NCI-H2081 treated with DMSO at 0.1 percent for 48 hours (cell line): ENCODE measurements at places on chromosomes 5 and 9.

DNA sequence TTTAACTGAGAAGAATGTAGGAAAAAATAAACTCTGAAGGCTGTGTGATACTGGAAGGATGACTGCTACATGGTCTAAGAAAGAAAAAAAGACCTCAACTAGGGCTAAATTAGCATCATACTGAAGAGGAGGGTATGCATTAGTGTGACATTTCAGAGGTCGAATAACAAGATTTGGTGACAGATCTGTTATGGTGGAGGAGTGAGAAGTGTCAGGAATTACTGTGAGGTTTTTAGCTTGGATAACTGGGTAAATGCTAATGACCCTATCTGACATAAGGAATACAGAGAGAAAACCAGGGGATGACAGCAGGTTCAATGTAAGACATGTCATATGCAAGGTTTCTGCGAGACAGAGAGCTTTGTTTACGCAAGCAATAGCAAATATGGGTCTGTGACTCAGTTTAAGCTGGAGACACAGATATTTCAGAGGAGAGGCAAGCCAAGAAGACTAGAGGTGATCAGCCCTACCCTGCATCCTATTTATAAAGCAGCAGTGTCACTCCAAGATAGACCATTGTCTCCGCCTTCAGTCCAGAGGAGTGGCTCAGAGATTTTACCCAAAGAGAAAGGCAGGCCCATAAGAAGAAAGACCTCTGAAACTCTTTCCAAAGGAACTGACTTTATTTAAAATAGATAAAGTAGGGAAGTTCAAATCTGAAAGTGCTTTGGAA, 44.3 kb downstream of the FBN2 start:
- DNase-seq = no peak

DNA sequence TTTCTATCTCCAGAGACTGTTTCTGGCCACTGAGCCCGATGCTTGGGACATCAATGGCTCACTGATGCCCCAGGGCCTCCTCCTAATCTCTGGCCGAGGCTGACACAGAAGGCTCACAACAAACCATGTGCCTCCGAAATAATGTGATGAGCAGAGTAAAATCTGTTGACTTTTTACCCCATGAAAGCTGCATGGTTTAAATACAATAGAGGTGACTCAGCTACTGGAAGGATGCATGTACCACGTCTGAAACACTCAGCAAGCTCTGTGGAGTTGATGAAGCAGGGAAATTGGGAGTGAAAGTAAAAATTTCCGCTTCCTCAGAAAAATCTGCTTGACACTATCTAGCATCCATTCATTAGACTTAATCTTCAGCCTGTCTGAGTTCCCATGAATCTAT, 111.1 kb upstream of the EQTN start:
- no peak for DNase-seq

DNA sequence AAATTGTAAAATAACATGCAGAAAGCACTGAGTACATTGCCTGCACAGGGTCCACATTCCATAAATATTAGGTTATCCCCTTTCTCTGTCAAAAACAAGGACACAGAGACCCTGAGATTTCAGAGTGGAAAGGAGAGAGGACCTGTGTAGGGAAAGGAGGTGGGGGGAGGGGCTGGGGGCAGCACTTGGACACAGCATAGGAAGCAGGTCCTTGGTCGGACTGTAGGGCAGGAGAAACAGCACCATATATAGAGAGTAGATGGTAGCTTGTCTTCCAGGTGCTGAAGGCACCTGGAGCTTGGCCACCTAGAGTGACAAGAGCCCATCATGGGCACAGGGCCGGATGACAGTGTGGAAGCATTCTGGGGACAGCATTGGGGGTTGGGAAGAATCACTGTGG, 2.4 kb downstream of the TPM2 start:
- DNase-seq = no peak

GRCh38 chr9:32253731-32254130, 130.7 kb upstream of the ACO1 start:
- no peak for DNase-seq

- no peak for DNase-seq
Measured at GRCh38 chr5:151589878-151590570, 1.1 kb downstream of the FAT2 start.

DNA sequence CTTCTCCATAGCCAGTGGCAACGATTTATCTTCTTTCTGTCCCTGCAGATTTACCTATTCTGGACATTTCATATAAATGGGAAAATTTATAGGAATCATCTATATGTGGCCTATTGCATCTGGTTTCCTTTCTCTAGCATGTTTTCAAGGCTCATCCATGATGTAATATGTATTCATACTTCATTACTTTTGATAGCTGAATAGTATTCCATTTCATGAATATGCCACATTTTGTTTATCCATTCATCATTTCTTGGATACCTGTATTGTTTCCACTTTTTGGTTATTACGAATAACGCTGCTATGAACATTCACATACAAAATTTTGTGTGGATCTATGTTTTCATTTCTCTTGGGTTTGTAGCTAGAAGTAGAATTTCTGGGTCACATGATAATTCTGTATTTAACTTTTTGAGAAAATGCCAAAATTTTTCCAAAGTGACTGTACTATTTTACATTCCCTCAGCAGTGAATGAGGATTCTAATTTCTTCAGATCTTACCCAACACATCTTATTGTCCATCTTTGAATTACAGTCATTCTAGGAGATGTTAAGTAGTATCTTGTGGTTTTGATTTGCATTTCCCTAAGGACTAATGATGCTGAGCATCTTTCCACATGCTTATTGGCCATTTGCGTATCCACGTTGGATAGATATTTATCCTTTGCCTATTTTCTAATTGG, 3.6 kb downstream of the IARS1 start:
- no peak for DNase-seq

DNA sequence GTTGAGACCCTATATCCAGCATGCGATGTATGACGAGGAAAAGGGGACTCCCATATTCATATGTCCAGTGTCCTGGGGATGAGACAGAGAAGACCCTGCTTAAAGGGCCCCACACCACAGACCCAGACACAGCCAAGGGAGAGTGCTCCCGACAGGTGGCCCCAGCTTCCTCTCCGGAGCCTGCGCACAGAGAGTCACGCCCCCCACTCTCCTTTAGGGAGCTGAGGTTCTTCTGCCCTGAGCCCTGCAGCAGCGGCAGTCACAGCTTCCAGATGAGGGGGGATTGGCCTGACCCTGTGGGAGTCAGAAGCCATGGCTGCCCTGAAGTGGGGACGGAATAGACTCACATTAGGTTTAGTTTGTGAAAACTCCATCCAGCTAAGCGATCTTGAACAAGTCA, 17.1 kb downstream of the BTNL3 start:
- no peak for DNase-seq
